CD4-positive, alpha-beta T cell treated with Interleukin-15 for 1 hour (primary cell): ENCODE measurements at places on chromosomes 3 and 15.

DNA sequence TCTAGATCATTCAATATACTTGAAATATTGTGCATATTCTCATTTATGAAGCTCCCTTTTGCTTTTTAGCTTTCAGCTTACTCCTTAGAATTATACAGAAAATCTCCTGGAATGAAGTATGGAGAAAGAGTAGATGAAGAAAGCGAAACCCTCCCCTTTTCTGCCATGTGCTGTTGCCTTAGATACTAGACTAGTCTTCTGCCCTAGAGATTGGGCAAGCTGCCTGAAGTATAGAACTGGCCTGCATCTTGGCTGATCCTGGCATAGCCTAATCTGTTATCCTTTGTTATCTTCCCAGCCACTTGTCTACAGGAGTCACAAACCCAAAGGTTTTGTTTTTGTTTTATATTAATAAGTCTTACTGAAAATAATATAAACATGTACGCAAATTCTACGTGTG is 138.8 kb downstream of the RBPMS2 start:
- DNase-seq = no peak

- DNase-seq = peak; percentile 80
Observed at GRCh38 chr15:31230630-31231485, 95.8 kb upstream of the KLF13 start.

GRCh38 chr3:99768126-99768525 is 49.5 kb upstream of the CMSS1 start:
- no peak for DNase-seq

- no peak for DNase-seq
Observed at GRCh38 chr3:65145680-65146079, 457.9 kb upstream of the ADAMTS9 start.

DNA sequence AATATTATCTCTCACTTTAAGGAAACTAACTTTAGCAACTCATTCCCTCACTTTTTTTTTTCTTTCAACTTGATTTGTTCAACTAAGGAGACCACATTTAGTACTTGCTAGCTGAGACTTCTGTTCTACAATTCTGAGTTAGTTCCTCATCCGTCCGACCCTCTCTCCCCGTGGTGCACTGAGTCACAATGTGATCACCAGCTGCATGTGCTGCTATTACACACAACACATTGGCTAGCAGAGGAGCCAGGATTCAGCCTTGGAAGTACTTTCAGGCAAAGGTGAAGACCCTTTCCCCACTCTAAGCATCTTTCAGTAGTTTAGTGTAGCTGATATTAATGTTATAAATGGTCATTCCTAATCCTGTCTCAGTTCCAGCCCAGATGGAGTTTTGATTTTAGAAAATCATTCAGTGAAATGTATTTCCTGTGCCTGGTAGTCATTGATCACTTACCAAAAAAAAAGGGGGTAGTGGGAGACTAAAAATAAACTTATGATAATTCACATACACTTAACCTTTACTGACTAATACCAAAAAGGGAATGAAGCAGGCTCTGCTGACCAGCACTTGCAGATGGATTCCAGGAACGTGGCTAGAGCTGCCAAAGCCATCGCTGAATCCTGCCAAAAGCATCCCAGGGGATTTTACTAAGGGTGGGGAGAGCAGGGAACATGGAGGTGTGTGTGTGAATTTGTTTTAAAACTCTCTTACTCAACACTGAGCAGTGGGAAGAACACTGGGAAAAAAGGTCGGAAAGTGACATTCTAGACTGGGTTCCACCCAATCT is 424.8 kb downstream of the LPP start:
- peak; percentile 29 for DNase-seq

- DNase-seq = no peak
Observed at GRCh38 chr3:108501535-108501934, 8.9 kb downstream of the MYH15 start.

DNA sequence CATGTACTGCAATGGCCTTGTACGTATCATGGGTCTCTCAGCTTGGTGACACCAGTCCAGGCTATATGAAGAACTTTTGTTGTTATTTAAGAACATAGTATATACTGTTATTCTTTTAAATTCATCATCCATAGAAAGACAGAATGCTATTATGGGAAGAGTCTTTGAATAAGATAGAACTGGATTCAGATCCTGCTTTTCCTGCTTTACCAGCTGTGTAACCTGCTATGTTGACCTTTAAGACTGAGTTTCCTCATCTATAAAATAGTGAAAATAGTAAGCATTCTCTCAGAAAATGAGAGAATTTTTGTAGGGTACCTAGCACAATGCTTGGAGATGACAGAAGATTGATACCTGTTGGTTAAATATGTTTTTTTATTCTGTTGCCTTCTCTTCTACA is 204.1 kb upstream of the TBL1XR1 start:
- DNase-seq = no peak
